ENCODE measurements at places on chromosomes 16 and 17. TPM values are rescaled to one million over a fixed set of nuclear protein-coding genes. Genes with fewer than 3 reads are reported as not detected.

Gene CDH1
- total RNA-seq: 149 TPM

DNA sequence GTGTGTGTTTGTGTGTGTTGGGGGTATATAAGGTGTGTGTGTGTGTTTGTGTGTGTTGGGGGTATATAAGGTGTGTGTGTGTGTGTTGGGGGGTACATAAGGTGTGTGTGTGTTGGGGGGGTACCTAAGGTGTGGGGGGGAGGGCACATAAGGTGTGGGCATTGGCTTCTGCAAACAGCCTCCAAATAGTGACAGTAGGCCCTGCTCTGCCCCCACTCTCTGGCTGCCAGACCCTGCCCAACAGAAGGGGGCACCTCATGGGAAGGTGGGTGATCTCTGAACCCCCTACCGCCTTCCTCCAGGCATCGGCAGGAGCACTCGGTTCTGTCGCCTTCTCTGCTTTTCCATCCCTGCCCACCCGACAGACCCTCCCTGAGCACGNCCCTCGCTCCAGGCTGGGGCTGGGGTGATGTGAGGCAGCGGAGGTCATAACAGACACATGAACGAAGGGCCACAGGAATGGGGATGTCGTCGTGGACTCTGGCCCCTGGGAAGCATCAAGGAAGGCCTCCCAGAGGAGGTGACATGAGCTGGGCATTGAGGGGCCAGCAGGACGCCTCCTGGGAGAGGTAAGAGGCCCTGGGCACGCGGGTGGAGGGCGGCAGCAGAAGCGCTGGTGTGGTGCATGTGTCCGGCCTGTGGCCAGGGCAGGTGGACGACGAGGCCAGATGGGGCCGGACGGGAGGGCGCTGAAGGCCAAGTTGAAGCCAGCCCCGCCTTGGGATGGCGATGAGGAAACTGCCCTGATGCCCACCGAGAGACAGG is 136.6 kb upstream of the RPH3AL start:
- no peak for DNase-seq

Gene CFAP119
- 12.2 TPM for total RNA-seq

DNA sequence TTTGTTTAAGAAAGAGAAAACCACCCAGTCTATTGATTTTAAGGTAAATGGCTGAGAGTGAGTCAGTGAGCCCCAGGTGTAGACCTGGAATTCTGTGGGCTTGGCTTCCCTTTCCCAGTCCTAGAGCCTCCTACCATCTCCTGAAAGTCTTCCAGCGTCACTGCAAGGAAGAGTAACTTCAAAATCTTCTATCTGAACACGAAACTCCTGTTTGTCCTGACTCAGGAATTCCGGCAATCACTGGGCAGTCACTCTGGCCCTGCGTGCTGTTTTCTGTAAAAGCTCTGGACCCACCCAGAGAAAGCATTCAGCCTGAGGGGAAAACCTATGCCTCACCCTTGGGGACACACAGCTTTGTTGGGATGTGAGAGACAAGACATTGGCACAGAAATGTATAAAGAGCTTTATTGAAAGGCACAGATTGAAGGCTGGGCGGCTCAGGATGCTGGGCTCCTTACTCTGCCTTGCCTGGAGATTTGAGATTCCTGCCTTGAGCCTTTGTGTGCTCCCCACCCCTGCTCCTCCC is 15.9 kb downstream of the MINK1 start:
- no peak for DNase-seq

DNA sequence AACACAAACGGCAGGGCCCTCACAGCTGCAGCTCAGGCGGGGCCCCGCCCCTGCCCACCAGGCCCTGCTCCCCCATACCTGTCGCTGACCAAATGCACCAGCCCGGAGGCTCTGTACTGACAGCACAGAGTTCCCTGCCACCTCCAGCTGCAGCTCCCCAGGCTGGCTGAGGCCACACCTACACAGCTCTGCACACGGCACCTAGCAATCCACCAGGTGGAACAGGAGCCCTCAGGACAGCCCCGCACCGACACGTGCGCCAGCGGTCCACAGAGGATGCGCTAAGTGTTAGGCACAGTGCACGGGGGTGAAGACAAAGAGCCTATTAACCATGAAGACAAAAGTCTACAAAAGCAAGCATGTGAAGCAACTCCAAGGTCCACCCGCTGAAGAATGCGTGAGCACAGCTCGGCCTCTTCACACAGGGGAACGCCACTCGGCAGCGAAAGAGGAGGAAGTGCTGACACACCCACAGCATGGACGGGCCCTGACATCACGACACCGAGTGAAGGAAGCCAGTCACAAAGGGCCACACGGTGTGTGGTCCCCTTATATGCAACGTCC is 5.4 kb downstream of the ZCCHC14 start:
- peak; percentile 83 for DNase-seq

Gene ALOX12B
- total RNA-seq: not detected

GRCh38 chr16:2956579-2956956 is 7.5 kb upstream of the KREMEN2 start:
- DNase-seq: no peak

Gene ATP2C2
- total RNA-seq: 2.2 TPM

Gene ABCC11
- total RNA-seq: not detected

GRCh38 chr17:44382917-44383316 is 6.5 kb downstream of the ITGA2B start:
- DNase-seq: peak; percentile 51

- DNase-seq: peak; percentile 29
Measured at GRCh38 chr17:6683081-6683684, 30.0 kb downstream of the SLC13A5 start.

DNA sequence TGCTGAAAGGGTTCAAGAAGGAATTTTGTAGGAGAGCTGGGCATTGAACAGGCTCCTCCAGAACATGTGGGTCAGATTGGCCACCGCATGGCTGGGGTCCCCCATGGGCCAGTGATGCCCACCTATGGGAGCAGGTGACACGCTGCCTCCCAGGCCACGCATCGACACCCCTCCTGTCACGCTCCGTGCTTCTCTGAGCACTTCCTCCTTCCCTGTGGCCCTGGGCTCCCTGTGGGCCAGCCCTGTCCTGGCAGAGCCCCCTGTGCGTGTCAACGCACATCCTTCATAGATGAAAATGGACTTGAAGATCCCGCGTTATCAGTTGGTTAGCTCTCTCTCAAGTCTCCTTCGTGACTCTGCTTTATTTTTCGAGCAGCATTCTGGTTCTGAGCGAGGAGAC is 160.3 kb downstream of the RPTOR start:
- no peak for DNase-seq

DNA sequence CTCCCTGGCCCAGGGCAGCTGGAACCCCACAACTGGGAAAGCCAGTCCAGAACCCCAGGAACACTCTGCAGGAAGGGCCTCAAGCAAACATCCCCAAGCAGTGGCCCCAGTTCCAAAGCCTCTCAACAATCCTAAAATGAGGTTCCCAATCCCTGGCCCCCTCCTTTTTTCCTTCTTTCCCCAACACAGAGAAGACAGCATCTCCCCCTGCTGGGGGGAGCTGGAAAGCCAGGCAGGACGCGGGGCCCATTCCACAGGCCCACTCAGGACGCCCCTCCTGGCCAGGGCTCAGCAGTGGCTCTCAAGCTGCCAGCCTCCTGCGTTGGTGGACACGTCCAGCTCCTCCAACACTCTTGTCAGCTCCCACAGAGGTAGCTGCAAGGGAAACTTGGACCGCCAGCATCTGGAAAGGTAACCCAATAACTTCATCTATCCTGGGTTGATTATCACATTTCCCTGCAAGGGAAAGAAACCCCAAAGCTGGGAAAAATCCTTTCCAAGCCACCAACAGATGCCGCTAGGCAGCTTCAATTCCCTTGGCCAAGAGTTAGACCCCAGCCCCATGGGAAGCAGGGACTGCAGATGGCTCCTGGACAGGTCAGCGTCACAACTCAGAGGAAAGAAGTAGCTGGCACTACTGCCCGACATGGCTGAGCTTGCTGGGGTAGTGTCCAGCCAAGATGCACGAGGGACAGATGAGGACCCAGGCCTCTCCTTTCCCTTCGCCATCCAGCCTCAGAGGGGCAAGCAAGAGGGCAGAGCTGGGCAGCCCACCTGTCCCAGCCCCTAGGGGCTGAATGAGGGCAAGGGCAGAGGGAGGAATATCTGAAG is 7.6 kb downstream of the HDAC5 start:
- DNase-seq: no peak

Gene CLN3
- 35.0 TPM for total RNA-seq

GRCh38 chr16:31868691-31869167 is 4.9 kb upstream of the ZNF267 start:
- peak; percentile 78 for DNase-seq

GRCh38 chr17:64269687-64270649 is 6.9 kb upstream of the TEX2 start:
- DNase-seq: no peak

Gene PIRT
- not detected for total RNA-seq

GRCh38 chr16:7089751-7090150 is 242.9 kb upstream of the RBFOX1 start:
- no peak for DNase-seq

Gene SOX8
- total RNA-seq: 1.0 TPM

Data from kidney (tissue), 22 donors.